Panc1 (cell line): ENCODE measurements at places on chromosomes 13 and 19. TPM values are rescaled to one million over a fixed set of nuclear protein-coding genes. Genes with fewer than 3 reads are reported as not detected.

GRCh38 chr19:51407511-51408131 is 9.8 kb downstream of the SIGLEC10 start:
- no peak for DNase-seq
- H3K27me3 ChIP-seq: no peaks in the 10 kb centered on the region
- no peaks in the 10 kb centered on the region for H3K36me3 ChIP-seq
- H3K27ac ChIP-seq: no peak overlapping the region
- no peaks in the 10 kb centered on the region; the same call in 1 of the 2 replicates for H3K4me1 ChIP-seq
- no peak overlapping the region for H3K4me3 ChIP-seq

DNA sequence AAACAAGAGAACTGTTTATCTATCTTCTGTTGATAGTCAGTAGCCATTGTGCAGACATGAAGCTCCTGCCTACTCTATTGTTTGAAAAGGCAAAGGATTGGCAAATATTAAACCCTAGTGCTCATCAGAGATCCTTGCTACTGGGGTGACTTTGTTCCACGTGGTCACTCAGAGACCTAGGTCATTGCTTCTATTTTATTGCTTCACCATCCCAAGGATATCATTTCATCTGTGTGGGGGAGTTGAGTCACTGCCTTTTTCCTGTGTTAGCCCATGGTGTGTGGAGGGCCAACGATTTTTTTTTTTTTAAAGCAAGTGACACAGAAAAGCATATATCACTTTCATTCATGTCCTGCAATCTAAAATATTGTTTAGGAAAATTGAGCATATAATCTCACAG is 254.1 kb upstream of the RXFP2 start:
- H3K4me1 ChIP-seq: no peaks in the 10 kb centered on the region
- no peaks in the 10 kb centered on the region for H3K27me3 ChIP-seq
- no peak for DNase-seq

GRCh38 chr13:48653472-48653939 is at the start of gene CYSLTR2:
Gene CYSLTR2 (plus strand): TSS chr13:48653929. CDS start chr13:48706818, 52,889 bp downstream.
- no peaks in the 10 kb centered on the region for H3K27me3 ChIP-seq
- H3K27ac ChIP-seq: no peak within 1 kb of the TSS
- DNase-seq: no peak
- H3K36me3 ChIP-seq: no peaks in the 10 kb centered on the region

- H3K27ac ChIP-seq: no peak overlapping the region
- H3K4me3 ChIP-seq: no peak overlapping the region
- H3K27me3 ChIP-seq: no peaks in the 10 kb centered on the region
- DNase-seq: no peak
- H3K36me3 ChIP-seq: no peaks in the 10 kb centered on the region
Observed at GRCh38 chr19:13790354-13790753, 4.9 kb upstream of the ZSWIM4 start.

Gene CGB2
- not detected for total RNA-seq

Gene DCT
- total RNA-seq: not detected

GRCh38 chr19:46063201-46063600 is 22.4 kb upstream of the IGFL4 start:
- no peak overlapping the region for H3K27ac ChIP-seq
- no peak overlapping the region for H3K4me3 ChIP-seq
- H3K4me1 ChIP-seq: peaks cover 2% of the 10 kb centered on the region; the same call in 1 of the 2 replicates
- peaks cover 2% of the 10 kb centered on the region; the same call in 1 of the 2 replicates for H3K27me3 ChIP-seq

DNA sequence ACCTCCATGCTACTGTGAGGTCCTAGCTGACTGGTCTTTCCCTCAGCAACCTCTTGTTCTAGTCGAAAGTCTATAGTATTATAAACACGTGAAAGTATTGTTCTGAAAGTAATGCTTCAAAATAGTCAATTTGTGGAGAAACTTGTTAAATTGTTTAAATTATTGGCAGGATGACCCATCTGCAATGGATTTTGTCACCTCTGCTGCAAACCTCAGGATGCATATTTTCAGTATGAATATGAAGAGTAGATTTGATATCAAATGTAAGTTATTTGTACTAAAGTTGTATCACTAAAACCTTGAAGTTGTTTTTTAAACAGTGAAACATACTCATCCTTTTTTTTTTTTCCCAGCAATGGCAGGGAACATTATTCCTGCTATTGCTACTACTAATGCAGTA is 25.9 kb downstream of the UBA2 start:
- DNase-seq: no peak
- no peaks in the 10 kb centered on the region for H3K4me1 ChIP-seq
- peaks cover 53% of the 10 kb centered on the region for H3K36me3 ChIP-seq
- H3K27ac ChIP-seq: no peak overlapping the region
- H3K4me3 ChIP-seq: no peak overlapping the region

DNA sequence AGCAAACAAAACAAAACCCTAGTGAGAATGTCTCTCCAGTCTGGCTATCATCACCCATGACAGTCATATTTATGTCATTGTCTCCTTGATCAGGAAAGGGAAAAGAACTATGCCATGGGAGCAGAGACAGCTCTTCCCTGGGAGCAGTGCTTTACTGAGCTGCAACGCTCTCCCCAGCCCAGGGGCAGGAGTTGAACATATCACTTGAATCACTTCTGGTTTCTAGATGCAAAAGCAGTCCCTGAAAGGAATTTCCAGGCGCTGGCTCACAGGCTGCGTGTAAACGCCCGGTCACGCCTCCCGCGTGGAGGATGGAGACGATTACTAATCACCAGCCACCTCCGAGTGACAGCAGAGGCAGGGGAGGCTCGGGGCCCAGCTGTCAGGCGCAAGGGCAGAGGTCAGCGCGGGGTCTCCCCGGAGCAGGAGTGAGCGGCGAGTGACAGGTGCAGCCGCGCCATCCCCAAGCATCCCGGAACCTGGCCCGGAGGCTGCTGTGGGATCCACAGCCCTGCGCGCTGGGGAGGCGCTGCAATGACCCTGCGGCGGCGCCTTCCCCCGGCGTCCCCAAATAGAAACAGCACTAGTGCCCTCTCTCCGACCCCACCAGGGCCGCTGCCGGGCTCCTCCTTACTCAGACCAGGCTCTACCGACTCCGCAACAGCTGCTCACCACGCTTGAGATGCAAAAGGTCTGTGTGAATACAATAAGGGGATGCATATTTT is 23.5 kb upstream of the DCLK1 start:
- no peak overlapping the region for H3K27ac ChIP-seq
- no peaks in the 10 kb centered on the region for H3K4me1 ChIP-seq
- no peaks in the 10 kb centered on the region for H3K27me3 ChIP-seq
- no peak overlapping the region for H3K4me3 ChIP-seq

DNA sequence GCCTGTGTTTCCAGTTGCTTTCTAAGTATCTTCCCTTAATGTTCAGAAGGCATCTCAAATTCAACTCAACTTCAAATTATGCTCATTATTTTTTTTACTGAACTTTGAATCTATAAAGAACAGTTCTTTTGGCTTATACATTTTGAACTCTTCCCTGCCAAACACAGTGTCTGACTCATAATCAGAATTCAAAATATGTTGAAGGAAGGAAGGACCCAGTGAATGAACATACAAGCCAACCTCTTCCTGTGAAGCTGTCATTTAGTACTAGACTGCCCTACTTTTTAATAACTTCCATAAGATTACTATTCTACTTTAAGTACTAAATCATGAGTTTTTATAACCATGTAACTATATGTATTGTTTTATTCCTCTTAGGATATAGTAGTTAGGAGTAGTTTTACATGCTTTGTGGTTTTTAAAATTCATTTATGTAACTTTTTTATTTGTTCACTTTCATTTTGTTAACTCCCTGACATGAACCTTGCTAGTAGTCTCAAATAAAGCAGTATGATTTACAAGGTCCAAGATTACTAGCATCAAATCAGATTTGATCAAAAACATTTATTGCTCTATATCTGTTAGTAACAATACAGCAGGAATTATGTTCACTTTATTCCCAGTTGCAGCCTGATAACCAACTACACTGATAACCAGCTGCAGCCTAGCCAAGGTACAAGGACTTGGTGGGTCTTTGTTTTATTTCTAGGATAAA is 6.4 kb downstream of the NUDT15 start:
- no peak overlapping the region for H3K4me3 ChIP-seq
- no peaks in the 10 kb centered on the region for H3K27me3 ChIP-seq
- DNase-seq: no peak
- H3K36me3 ChIP-seq: no peaks in the 10 kb centered on the region; the same call in 1 of the 2 replicates
- no peak overlapping the region for H3K27ac ChIP-seq

Gene CD79A
- total RNA-seq: 0.59 TPM

- no peaks in the 10 kb centered on the region for H3K4me1 ChIP-seq
- H3K27ac ChIP-seq: no peak overlapping the region
- no peak overlapping the region for H3K4me3 ChIP-seq
- H3K27me3 ChIP-seq: no peaks in the 10 kb centered on the region
- H3K36me3 ChIP-seq: no peaks in the 10 kb centered on the region
Observed at GRCh38 chr13:113536461-113537110, 46.1 kb upstream of the DCUN1D2 start.

Gene PNMA8B
- total RNA-seq: not detected
